Esophagus mucosa (tissue), 1 donor: ENCODE measurements at places on chromosomes 3 and 15.
A peak's percentile ranks its signal among the peaks of the same experiment; 100 is the strongest.

GRCh38 chr15:65259367-65259797 lies 27.3 kb downstream of the PARP16 start:
- no peak for ATAC-seq

GRCh38 chr3:196735751-196736150 lies 3.9 kb upstream of the PAK2 start:
- no peak for ATAC-seq

DNA sequence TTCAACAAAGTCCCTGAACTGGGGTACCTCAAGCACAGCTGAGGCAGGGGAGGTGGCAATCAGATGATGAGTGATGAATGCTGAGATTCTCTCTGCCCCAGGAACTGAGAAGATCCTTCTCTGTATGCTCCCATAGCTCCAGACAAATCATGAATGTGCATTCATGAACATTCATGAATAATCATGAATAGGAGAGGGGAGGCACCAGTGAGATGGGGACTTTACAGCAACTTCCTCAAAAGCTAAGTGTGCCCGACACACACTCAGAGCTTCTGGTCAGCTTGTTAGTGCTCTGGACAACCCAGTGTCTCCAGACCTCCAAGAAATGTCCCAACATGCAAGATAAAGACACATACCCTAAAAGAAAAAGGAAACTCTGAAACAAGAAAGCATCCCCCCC lies 24.3 kb downstream of the LRRC2 start:
- ATAC-seq: no peak

GRCh38 chr3:29453284-29454001 lies 172.6 kb downstream of the RBMS3 start:
- ATAC-seq: no peak

DNA sequence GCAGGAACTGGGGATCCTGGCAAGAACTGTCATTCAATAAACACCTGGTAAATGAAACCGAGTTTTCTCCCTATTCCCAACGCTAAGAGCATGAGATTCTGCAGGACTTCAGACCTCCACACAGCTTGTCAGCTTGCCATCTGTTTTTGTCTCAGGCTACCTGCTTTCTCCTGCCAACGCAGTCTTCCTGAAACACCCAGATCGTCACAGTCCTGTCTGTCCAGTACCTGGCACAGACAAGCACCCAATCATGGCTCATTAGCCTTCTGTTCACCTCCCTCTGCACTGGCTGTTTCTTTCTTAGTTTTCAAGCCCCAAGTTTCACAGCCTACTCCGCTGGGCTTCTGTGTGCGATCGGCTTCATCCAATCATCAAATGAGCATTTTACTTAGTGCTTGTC lies 5.0 kb downstream of the SLC12A8 start:
- peak; percentile 61 for ATAC-seq

DNA sequence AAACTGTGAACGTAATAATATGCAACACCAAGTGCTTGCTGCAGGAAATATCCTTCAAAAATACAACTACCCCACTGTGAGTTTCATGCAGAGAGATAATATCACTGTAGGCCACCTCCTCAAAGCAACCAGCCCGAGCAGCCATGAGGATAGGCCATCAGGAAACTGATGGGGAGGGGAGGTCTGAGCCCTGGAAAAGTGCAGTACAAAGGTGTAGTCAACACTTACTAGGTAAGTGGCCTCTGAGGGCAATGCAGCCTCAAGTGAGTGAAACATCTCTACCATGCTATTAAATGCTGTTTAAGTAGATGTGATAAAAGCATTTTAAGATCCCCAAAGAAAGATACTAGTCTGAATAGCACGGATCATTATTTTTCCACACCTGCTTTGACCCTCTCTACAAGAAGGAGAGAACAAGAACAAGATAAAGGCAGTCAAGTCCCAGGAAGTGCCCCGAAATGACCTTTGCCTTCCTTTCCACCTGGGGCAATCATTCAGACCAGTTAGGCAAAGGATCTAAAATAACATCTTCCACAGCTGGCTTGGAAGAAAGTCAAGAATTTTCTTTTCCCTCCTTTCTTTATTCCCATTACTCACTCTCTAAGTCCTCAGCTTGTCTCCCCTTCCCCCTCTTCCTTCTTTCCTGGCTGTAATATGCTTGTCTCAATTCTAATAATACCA lies 62.8 kb downstream of the FMN1 start:
- ATAC-seq: no peak

- no peak for ATAC-seq
Measured at GRCh38 chr15:67947254-67948039, 106.7 kb upstream of the PIAS1 start.

DNA sequence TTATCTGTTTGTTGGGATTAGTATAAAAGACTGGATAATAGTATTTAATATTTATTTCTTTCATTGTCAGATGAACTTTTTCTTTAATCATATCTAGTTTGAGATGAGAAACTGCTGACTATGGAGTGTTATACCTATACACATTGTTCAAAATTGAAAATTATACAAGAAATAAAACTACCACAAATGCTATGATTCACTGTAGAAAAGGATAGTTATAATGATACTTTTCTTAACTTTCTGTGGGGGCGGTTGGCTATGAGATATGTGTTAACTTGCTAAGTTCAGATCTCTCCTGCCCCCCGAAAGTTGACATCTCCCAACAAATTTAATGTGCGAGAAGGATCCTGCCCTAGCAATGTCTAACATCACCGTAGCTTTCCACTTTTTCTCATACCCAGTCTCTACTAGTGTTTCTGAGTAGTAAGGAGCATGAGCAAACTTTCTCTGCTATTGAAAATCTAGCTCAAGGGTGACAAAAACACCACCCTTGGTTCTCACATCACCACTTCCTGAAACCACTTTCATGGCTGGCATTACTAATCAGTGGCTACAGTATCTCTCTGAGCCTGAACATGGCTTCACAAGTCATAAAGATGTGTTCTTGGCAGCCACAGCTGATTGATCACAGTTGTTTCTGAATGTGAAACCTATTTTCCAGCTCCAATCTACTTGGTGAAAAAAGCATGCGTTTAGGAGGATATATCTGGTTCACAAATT lies 15.8 kb upstream of the SAMMSON start:
- ATAC-seq: no peak

DNA sequence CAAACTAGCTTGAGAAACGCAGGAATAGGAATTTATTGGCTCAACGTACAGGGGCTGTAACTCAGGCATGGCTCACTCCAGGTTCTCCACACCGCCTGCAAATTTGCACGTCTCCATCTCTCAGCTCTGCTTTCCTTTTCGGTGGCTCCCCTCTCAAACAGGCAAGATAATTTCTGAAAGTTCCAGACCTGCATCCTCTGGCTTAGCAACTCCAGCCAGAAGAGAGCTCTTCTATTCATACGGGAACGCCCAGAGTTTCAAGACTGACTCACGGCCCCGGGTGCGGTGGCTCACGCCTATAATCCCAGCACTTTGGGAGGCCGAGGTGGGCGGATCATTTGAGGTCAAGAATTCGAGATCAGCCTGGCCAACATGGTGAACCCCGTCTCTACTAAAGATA lies 139.7 kb upstream of the BNIP2 start:
- ATAC-seq: no peak

DNA sequence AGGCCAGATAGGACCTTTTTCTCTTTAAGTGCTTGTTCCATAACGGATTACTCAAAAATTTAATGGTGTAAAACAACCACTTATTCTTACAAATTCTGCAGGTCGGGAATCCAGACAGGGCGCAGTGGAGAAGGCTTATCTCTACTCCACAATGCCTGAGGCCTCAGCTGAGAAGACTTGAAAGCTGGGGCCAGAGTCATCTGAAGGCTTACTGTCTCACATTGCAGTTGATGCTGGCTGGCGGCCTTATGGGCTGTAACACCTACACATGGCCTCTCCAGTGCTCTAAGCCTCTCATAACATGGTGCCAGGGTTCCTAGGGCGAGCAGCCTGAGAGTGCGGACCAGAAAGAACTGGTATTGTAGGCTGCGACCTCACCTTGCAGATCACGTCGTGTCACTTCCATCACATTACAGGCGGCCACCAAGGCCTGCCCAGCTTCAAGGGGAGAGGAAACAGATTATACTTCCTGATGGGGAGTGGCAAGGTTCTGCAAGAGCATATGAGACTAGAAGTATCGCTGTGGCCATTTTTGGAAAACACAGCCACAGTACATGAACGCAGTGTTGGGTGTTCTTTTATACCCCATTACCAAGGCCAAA lies 32.4 kb downstream of the CMTM7 start:
- no peak for ATAC-seq

DNA sequence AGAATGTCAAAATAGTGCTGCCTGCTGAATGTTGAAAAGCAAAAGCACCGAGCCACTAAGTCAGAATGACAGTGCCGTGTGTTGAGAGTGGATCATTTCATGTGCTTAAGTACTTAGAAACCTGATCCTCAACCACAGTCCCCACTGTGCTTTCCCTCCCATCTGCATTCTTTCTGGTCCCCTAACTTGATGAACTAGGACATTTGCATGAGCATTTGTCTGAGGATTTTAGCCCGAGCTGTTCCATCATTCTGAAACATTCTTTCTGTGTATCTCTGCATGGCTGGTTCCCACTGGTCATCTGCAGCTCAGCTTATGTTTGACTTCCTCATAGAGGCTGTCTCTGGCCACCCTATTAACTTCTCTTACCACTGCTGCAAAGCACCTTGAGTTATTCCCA lies 42.0 kb downstream of the SST start:
- ATAC-seq: no peak

DNA sequence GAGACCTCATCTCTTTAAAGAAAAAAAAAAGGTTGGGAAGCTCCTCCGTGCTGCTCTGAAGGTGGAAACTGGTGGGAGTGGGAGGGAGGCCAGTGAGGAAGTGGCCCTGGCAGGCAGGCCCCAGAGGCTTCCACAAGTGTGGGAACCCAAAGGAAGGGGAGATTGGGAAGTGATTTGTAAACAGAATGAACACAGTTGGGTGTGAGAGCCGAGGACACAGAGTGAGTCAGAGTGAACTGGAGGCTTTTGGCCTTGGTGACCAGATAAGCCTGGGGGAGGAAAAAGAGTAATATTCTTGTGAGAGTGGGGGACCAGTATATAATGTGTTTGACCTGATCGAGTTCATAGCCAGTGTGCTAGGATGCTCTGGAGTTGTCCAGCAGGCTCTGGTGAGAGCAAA lies 23.0 kb downstream of the MKRN2 start:
- peak; percentile 19 for ATAC-seq

GRCh38 chr15:60077581-60078359 lies 73.7 kb downstream of the FOXB1 start:
- no peak for ATAC-seq

DNA sequence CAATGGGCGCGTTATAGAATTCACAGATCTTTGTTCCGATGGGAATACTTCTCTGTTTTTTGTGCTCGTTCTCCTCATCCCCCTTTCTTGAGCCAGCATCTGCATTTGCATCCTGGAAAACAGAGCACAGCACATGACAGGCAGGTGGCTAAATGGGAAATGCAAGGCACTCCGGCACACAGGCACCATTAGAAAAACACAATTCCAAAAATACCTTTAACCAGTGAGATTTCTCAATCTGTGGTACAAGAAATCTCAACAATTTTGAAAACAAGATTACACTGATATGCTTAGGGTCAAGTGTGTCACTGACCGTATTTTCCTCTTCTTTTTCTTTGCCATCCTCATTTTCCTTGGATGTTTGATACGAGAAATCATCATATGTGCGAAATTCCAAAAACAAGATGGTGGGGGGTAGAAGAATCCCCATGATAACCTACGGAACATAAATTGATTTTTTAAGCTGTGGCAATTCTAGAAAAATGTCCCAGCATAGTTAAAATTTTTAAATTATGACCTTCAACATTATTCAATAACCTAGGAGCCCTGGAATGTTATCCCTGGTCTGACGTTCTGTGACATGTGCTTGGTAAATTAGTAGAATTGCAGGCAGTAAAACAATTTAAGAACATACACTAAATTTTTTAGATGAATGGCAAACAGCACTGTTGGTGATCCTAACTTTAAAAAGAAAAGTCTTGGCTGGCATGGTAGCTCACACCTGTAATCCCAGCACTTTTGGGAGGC lies 46.5 kb upstream of the MTMR10 start:
- ATAC-seq: no peak

- peak; percentile 90 for ATAC-seq
Measured at GRCh38 chr15:60520013-60520824, 41.3 kb upstream of the ICE2 start.

DNA sequence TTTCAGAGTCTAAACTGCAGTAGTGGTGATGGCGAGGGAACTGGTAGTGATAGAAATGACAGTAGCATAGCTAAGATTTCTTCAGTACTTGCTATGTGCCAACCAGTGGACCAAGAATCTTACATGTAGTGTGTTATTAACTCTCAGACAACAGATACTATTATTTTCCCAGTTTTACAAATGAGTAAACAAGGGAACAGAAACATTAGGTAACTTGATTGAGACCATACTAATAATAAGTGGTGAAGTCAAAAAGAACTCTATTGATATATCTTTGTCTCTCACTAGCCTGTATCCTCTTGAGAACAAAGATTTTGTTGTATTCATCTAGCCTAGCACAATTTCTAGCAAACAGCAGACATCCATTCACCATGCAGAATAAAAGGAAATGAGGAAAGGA lies 250.1 kb downstream of the ZBTB20 start:
- ATAC-seq: no peak
